ENCODE measurements at places on chromosomes 4 and X.

DNA sequence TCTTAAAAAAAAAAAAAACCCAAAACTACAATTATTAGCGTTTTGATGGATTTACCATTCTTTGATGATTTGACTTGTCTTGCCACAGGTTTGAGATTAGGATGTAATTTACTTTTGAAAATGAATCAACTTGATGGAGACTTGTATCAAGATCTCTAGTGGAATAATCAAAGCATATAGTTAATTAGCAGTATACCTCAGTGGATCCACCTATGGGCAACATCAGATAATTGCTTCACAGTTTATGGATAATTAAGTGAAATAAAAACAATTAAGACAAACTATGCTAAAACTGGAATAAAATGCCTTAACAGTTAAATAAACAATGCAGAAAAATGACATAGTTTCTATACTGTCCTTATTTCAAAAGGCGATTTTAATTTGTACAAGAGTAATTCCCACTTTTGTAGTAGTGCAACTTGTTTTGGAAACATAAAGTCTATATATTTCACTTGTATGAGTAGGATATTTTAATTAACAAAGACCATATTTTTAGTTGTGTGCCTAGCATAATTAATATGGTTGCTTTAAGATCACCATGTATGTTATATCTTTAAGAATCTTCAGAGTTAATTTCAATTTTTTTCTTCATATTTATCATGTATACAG, 4.2 kb downstream of the CPEB2 start:
- no peak for DNase-seq

DNA sequence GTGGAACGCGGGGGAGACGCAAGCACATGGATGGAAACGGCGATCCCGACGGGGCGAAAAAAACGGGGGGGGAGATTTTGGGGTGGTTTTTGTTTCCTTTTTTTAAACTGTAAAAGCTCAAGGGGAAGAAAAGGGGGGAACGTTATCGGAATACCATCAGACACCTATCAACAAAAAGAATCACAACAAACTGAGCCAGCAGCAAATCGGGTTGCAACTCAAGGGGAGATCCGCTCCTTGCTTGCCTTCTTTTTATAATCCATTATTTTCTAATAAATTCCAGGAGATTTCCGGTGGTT, 616 bp downstream of the MAML3 start:
- DNase-seq, result no peak

DNA sequence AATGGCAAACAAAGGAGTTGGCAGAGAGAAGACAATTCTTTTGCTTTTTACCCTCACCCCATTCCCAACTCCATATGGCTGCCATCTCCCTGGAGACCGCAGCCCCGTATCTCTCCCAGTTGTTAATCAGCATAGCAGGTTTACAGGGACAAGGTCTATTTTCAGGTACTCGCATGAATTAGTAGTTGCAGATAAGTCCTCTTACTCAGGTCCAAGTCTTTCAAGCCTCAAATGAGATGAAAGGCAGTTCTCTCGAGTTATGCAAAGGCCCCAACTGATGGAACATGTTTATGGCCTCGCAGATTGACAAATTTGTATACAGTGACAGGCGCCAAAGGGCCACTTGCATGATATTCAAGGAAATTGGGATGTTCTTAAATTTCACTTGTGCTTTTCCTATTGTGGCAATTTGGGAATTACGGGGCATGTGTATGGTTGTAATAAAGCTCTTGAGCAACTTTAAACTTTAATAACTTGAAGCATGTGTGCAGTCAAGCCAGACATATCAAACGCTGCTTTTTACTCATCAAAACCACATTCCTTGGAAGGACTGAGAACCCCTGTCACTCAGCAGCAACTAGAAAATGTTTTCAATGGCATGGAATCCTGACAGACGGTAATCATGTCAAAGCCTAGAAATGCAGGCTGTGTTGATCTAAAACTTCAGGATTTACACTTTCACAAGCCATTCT, 45.1 kb downstream of the KDR start:
- no peak for DNase-seq

DNA sequence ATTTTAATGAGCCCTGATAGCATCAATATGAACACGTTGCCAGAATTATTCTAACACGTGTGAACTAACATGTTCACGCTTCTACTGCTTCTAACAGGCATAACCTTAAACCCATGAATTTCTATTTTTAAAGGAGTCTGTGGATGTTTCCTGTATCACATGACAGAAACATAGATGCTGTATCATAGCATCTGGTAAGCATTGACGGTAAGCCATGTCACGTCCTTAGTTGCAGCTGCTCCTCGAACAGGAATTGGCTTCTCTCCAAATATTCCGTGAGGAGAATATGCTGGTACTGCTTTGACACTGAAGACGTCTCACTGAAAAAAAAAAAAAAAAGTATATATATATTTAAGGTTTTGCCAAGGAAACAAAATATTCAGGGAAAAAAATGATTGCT, 105.1 kb upstream of the MXRA5 start:
- DNase-seq, result no peak

DNA sequence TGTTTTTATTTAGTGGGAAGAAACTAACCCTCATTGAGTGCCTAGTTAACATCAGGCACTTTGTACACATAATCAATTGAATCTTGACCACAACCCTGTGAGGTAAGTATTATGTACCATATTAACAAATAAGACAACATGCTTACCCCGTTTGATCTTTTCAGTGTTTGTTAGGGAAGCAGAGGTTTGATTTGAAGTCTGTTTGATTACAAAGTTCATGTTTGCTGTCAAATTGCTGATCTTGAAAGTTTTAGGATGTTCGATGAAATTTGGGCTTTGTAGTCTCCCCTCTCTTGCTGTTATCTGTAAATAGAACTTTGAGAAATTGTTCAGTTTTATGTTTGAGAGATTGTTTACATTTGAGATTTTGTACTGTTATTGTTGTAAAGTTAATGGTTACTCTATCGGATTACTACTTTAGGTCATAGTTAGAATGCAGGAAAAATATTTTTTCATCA, 13.4 kb upstream of the ADH4 start:
- DNase-seq, result no peak

DNA sequence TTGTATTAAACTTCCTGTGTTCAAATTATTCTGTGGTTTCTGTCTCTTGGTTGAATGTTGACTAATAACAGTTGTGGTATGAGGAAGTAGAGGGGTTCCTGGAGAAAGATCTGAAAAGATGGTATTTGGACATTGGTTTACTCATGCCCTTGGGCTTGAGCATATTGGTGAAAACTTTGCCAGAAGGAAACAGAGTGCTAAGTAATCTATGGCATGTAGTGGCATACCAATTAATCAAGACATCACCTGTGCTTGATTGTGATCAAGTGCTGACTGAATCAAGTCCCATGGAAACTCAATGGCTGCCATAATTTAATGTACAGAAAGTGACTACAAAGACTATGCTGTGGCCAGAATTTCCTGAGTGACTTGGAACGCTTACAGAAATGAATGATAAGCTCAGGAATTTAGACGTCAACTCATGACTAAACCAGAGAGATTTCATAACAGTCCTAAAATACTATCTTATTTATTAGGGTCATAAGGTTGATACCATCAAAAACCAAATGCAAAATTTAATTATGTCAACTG, 2062.9 kb downstream of the ARAP2 start:
- no peak for DNase-seq

DNA sequence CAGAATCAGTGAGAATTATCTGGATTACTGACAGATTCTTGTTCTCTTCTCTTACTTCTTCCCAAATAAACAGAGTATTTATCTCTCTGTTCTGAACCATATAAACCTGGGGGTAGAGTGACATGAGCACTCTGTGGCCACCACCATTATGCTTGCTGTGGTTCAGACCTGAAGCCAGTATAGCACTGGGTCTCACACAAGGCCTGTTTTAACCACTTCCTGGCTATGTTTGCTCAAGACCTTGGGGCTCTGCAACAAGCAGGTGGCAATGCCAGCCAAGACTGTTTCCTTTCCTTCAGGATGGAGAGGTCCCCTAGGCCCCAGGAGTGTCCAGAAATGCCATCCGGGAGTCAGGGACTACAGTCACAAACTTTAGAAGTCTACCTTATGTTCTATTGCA, 21.7 kb upstream of the HEPH start:
- no peak for DNase-seq

DNA sequence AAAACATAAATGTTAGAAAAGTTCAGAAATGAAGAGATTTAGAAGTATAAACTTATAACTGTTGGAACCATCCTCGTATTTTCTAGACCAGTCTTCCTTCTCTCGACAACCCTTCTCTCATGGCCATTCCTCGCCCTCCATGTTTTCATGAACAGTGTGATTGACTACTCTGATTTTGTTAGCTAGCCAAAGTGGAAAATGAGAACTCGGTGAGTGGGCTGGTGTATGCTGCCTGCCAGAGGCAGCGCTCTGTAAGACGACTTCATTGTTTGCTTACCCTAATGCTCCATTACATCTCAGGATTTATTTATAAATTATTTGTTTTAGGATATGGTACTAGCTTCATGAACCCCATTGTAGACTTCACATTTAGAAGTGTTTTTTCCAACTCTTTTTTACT, 153.0 kb downstream of the CBR4 start:
- DNase-seq, result no peak

GRCh38 chr4:160276785-160277325, 1174.0 kb downstream of the RAPGEF2 start:
- DNase-seq, result no peak

GRCh38 chrX:1466232-1466661, 13.5 kb upstream of the ASMTL start:
- no peak for DNase-seq

- DNase-seq, result no peak
Observed at GRCh38 chr4:13659341-13660070, 32.0 kb upstream of the BOD1L1 start.

GRCh38 chr4:41262198-41262597, 5.5 kb downstream of the UCHL1 start:
- no peak for DNase-seq

DNA sequence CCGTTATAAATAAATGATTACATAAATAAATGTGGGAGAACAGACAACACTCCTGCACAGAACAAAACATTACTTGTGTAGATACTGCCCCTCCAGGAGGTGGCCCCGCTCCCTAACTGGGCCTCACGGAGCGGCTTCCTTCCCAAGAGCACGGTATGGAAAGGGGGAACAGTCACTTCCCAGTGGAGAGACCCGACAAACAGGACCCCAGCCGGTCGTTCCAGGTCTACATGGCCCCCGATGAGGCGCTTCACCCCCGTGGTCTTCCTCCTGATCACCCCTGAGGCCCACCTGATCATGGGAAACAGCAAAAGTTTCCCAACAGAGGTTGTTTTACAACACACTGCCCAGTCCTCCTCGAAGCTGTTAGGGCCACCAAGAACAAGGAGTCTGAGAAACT, 6.6 kb upstream of the SLC6A8 start:
- no peak for DNase-seq

DNA sequence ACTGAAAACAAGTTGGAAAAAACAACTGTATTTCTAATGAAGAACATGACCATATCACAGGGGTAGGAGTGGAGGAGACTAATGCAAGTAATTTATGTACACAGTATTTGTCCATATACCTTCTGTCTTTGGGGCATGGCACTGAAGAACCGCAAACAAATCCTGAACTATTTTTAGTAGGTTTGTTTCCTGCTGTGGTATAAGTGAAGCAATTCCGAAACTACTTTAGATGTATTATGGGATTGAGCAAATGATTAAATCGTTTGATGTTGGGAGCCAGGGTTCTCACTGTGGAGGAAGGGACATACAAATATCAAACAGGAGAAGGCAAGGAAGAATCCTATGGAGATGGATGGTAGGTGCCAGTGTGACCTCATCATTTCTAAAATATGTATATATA, 18.9 kb upstream of the SH3KBP1 start:
- no peak for DNase-seq

GRCh38 chr4:102620697-102621497, 119.7 kb downstream of the NFKB1 start:
- peak; percentile 7 for DNase-seq
